H54 (cell line): ENCODE measurements at places on chromosomes 12 and 14.
A peak's percentile ranks its signal among the peaks of the same experiment; 100 is the strongest.

DNA sequence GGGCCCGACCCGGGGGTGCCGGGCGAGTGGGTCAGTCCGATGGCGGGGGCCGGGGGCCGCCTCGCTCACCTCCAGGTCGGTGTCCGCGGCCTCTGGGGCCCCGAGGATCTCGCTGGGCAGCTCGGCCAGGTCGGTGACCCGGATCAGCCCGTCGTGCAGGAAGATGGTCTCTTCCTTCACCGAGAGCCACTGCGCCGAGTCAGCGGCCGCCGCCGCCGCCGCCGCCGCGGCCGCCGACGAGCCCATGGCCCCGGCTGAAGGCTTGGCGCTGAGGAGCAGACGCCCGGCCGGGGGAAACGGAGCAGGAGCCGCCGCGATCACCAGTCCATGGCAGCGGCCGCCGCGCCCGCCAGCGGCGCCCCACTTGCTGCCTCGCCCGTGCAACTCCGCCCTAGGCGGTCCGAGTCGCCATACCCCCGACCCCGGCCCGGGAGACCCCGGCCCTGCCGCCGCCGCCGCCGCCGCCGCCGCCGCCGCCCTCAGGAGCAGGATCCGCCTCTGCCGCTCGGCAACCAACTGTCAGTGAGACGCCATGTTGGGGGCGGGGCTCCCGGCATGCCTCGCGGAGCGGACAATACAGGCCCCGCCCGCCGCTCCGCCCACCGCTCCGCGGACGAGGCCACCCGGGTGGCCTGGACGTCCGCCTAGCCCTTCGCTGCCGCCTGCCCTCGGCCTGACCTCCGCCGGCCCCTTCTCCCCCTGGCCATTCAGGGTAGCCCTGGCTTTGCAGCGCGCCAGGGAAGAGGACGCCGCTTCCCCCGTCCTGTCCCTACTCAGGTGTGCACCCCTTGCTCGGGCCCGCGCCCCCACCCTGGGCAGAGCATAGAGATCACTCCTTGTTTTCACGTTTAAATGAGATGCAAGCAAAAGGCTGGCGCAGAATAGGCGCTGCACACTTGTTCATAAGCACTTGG, at the start of gene HECTD4:
TSS of gene HECTD4 (minus strand) at position 549 of the 914 bp plus-strand sequence. CDS start at position 246, 303 bp downstream.
- peak; percentile 95 for DNase-seq

- DNase-seq = no peak
Observed at GRCh38 chr12:69922999-69923398, 98.0 kb downstream of the MYRFL start.

DNA sequence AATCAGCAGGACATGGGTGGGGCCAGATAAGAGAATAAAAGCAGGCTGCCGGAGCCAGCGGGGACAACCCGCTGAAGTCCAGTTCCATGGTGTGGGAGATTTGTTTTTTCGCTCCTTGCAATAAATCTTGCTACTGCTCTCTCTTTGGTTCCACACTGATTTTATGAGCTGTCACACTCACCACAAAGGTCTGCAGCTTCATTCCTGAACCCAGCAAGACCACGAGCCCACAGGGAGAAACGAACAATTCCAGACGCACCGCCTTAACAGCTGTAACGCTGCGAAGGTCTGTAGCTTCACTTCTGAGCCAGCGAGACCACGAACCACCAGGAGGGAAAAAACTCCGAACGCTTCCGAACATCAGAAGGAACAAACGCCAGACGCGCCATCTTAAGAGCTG, 2.8 kb upstream of the CNIH1 start:
- no peak for DNase-seq

DNA sequence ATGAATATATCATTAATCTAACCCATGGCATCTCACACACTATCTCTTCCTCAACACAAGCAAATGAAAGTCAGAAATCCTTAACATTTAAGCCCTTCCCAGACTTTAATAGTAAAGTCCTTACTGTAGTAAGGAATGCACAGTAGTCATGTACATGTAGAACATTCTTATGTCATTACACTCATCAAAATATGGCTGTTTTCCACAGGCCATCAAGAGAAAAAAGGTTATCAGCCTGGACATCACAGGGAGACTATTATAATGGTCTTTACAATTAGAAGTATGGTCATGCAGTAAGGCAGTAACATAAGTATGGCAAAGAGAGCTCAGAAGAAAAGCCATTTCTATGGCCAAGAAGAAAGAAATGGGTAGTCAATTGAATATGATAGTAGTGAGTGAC, 121.2 kb downstream of the SLC6A15 start:
- DNase-seq = no peak

- DNase-seq = no peak
Observed at GRCh38 chr14:65255583-65256461, 153.5 kb upstream of the MAX start.

- DNase-seq = no peak
Observed at GRCh38 chr14:100058777-100059437, 6.3 kb upstream of the EVL start.

GRCh38 chr12:101230547-101230946, 20.5 kb upstream of the SLC5A8 start:
- DNase-seq = peak; percentile 38

- DNase-seq = peak; percentile 81
Observed at GRCh38 chr12:27331291-27331926, 1.2 kb upstream of the BMAL2 start.

DNA sequence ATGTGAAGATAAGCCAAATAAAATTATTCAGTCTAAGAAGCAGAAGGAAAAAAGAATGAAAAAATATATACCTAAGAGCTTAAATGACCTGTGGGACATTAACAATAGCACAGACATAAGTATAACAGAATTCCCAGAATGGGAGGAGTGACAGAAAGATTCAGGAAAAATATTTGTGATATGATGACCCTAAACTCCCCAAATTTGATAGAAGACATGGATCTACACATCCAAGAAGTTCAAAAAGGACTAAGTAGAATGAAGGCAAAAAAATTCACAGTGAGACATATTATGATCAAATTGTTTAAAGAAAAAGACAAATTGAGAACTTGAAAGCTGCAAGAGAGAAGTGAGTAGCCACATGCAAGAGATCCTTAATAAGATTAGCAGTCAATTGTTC, 211.4 kb upstream of the OR4E1 start:
- no peak for DNase-seq

DNA sequence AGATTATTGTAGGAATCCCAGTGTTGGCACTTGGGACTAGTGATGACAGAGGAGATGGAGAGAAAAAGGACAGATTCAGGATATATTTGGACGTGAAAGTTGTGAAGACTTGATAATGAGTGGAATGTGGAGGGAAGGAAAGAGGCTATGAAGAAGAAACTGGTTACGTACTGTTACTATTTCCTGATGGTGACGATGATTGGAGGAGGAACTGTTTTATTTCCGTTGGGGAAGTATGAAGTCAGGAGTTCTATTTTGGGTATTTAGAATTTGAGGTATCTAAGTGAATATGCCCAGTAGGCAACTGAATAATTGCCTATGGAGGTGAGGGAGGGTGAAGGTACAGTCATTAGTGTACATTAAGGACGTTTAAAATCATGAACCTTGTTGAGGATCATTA, 207.2 kb downstream of the TMTC2 start:
- no peak for DNase-seq

- DNase-seq = no peak
Observed at GRCh38 chr12:127515941-127516340, 751.0 kb upstream of the TMEM132C start.

DNA sequence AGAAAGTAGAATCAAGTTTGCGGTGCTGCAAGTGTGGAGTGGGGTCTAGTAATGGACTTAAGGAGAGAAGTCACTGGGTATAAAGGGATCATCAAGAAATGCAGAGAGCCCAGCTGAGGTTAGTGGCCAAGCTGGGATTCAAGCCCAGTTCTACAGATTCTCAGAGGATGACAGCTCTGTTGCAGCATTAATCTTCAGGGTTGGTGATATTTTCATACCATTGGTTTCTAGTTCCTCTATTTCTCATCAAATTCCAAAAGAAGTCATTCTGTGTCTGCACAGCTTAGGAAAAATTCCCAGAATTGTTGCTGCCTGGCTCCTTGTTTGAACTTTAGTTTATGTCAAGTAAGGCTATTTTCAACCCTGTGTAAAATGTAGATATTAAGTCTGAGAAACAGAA, 169.5 kb upstream of the NTF3 start:
- no peak for DNase-seq

- no peak for DNase-seq
Observed at GRCh38 chr14:104697892-104698583, 8.6 kb downstream of the INF2 start.

GRCh38 chr12:69475237-69475975, 5.2 kb downstream of the FRS2 start:
- DNase-seq = no peak

DNA sequence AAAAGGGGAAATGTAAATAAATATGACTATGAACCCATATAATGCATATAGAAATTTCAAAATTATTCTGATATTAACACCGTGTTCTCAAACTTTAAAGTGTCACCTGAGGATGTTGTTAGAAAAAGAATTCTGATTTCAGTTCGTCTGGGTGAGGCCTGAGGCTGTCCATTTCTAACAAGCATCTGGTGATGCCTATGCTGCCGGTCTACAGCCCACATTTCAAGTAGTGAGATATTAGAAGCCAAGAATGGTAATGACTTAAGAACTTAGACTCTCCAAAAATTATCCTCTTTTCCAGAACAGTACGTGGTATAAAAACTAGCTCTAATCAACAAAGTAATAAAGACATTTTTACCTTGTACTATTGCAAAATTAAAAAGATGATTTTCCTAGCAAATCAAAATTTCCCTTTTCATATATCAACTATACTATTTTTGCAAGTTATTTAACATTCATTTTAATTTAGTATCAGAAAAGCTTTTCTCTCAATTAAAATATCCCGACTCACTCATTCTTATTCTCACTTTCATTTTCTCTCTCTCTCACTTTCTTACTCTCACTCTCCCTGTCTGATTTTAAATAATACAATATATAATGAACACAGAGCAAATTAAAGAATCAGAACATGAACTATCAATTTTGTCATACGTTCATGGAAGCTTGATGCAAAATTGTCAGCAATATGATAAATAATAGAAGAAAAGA, 35.0 kb downstream of the PIK3C2G start:
- DNase-seq = no peak

GRCh38 chr14:96091149-96091693, 52.1 kb downstream of the C14orf132 start:
- no peak for DNase-seq

DNA sequence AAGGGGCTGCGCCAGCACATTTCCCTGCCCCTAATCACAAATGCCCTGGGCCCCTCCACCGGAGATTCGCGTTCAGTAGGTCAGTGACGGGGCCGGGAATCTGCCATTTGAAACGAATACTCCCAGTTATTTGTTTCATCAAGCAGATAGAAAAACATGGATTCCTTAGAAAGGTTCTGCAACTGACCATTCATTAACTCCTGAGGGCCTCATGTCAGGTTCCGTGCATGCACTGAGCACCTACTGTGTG, 25.6 kb upstream of the UBC start:
- peak; percentile 62 for DNase-seq

DNA sequence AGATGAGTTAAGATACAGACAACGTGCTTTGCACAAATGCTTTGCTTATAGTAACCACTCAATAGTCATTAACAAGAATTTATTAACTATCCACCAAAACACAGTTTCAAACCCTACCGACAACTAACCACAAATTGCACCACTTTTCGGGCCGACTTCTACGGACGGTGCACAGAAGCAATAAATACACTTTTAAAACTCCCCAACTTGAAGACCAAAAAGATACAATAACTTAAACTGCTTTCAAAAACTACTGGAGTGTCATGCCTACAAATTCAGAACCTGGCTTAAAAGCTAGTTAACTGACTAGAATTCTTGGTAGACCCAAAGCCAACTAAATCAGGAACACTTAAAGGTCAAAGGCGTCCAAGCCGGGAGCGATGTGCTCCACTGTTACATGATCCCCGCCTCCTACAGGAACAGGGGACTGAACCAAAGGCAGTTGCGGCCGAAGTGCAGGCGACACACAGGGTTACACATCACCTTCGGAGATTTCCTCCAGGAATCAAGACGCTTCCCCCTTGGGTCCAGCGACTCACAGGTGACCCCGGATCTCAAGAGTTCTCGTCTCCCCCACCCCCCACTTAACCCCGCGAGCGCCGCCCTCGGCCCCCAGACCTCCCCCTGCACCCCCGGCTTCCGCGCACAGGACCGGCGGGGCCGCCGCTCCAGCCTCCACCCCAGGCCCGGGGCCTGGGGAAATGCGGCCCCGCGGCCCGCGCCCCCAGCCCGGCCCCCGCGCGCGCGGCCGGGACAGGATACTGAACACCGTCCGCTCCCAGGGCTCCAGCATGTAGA, 507 bp downstream of the SPTSSA start:
- peak; percentile 48 for DNase-seq

DNA sequence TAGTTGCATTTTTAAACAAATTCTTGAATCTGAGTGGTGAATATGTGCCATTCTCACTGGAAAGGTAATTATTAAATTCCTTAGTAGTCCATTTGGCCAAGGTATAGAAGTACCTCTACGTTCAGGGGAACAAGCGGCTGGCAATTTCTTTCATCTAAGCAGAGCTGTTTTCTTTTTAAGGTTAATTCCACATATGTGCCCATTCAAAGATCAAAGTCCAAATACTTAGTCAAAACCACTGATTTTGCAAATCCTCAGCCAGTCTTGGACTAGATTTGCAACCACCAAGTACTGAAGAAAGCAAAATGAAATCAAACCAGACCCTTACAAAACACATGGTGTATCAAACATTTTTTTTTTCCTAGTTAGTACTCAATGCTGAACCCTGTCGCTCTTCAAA, 68.7 kb upstream of the JDP2 start:
- DNase-seq = no peak

GRCh38 chr14:30580616-30581282, 21.8 kb downstream of the G2E3 start:
- no peak for DNase-seq

GRCh38 chr12:130973109-130973508, 19.4 kb downstream of the ADGRD1 start:
- DNase-seq = no peak

- peak; percentile 27 for DNase-seq
Observed at GRCh38 chr12:96258104-96258961, 64.2 kb downstream of the ELK3 start.

GRCh38 chr12:115313929-115314328, 630.0 kb upstream of the TBX3 start:
- DNase-seq = peak; percentile 27

DNA sequence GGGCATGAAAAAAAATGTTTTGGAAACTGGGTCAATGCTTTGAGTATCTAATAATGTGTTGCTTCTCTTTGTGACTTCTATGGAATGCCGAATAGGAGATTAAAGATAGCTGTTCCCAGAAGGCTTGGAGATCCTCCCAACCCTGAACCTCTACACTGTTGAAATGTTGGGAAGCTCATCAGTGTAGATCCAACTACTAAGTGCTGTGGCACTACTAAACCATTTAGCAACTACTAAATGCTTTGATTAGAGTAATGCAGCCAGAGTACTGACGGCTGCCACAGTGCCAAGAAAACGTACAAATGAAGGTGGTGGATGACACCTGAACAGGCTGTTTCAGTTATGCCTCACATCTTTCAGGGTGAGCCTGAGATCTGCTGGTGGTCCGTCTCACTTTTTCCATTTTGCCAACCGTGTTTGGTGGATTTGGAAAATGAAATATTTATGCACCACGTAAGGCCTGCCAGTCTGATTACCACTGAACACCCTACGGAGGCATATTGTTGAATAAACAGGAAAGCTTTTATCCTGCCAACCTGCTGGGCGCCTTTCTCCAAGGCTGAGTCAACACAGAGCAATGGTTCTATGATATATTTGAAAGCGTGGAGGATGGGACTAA, 938.0 kb upstream of the FLRT2 start:
- no peak for DNase-seq
